ENCODE measurements at places on chromosomes 1 and 21.

GRCh38 chr1:36137776-36138175, 11.5 kb downstream of the TRAPPC3 start:
- no peak for ATAC-seq

DNA sequence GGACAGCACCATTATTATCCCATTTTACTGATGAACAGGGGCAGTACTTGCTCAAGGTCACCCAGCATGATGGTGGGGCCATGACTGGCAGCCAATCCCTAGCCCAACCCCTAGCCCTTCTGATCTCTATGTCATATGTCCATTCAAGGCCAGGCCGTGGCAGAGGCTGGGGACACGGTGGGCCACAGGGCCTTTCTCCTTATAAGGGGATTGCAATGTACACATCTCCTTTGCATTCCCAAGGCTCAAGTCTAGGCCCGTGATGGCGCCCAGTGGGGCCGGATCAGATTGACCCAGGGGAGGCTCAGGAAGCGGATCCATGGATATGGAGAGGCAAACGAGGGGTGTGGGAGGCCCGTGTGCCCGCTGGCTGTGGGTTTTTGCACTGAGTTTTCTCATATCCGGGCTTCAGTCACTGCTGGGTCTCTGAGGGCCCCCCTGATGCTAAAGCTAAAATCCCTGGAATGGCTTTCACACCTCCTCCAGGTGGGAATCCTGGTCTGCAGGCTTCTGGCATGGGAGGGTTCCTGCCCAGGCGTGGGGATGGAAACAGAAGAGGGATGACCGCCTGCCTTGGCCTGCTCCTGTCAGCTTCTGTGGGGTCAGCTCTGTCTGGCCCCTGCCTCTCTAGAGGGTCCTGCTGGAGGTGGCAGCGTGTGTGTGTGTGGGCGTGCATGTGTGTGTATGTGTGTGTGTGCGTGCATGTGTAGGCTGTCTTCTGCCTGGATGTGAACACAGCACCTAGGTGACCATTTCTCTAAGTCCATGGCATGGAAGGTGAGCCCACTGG, 2.1 kb downstream of the MYOM3 start:
- ATAC-seq = no peak

GRCh38 chr1:228900886-228901392, 165.7 kb downstream of the RHOU start:
- ATAC-seq = no peak

- no peak for ATAC-seq
Observed at GRCh38 chr1:239606850-239607400, 220.6 kb downstream of the CHRM3 start.

- no peak for ATAC-seq
Observed at GRCh38 chr1:150798525-150798924, 9.5 kb downstream of the CTSK start.

- ATAC-seq = no peak
Observed at GRCh38 chr1:55288245-55288644, 73.1 kb upstream of the USP24 start.

DNA sequence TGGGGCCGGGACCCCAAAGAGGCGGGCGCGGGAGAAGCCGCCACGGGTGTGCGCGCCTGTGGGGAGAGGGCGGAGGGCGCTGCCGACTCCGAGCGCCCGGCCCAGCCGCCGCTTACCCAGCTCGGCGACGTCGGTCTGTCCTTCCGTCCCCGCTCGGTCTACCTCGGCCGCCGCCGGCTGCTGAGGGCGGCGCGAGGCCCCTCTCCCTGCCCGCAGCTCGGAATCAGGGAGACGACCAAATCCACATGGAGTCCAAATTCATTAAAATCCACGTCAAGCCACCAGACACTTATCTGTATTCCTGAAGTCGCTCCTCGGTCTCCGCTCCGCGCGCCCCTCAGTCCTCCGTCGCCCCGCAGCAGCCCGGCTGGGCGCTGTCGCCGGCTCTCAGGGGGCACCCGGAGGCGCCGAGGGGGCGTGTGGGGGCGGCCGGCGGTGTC, 637 bp downstream of the PLXNA2 start:
- peak; percentile 1 for ATAC-seq

DNA sequence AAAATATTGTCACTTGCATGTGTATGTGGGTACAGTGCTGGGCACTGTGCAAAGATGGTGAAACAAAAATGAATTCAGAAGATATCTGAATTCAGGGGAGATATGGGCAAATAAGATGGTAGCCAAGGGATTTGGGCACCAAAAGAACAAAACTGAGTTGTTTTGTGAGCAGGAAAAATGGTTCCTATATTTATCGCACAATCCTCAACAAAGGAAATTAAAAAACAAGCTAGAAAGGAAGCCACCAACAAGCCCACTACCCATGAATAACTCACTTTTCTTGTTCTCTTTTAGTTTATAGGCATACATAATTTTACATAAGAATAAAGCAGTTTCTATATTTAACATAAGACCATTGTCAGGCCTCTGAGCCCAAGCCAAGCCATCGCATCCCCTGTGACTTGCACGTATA, 40.7 kb upstream of the VASH2 start:
- no peak for ATAC-seq

DNA sequence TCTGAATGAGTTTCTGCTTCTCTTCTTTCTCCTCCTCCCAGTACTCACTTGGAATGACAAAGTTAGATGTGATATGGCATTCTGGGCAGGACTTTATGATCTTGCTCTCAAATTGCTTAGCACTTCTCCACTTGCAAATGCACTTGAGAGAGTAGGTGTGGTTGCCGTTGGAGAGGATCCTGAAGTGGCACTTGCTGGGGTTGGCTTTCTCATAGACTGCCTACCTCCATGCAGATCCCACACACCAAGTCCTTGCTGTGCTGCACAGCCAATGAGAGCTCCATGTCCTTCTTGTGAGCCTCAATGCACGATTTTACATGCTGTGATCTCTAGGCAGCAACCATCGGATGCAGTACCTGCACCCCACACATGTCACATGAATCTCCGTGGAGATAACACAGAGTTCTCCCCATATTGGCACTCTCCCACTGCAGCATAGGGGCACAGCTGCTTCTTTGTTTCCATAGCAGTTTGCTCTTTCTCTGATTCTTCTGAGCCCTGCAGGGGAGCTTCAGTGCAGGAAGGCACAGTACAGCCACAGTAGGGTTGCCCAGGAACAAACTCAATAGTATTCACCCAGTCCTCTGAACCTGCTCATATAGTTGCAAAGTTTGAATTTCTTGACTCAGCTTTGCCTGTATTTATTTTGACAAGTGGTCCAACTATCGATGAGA, 45.2 kb downstream of the ZNF691 start:
- ATAC-seq = no peak

DNA sequence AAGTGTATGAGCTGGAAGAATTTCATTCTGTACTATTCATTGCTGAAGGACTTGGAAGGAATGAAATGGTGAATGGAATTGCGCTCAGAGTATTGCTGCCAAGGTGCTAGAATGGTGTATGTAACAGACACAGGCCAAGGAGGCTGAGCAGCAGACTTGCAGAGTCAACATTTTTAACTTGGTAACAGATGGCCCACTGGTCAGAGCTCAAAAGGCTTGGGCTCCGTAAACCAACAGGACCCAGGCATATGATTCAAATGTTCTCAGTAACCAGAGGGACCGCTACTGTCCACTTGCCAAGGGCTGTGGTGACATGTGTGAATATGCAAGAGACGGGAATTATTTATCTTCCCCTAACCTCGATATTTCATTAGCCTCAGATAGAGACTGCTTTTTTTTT, 28.8 kb upstream of the PTGFRN start:
- ATAC-seq = no peak

DNA sequence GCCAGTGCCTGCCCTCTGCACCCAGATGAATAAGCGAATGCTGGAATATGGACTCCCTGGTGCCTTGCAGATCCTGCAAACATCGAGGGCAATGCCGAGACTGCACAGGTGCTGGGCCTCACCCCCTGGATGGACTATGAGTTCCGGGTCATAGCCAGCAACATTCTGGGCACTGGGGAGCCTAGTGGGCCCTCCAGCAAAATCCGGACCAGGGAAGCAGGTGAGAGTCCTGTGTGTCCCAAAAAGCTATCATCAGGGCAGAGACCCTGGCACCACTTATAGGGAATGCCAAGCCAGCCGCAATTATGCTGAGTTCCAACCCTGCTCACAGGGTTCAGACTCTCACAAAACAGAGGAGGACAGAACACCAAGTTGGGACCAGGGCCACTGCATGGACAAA, 17.2 kb downstream of the TMEM81 start:
- no peak for ATAC-seq

DNA sequence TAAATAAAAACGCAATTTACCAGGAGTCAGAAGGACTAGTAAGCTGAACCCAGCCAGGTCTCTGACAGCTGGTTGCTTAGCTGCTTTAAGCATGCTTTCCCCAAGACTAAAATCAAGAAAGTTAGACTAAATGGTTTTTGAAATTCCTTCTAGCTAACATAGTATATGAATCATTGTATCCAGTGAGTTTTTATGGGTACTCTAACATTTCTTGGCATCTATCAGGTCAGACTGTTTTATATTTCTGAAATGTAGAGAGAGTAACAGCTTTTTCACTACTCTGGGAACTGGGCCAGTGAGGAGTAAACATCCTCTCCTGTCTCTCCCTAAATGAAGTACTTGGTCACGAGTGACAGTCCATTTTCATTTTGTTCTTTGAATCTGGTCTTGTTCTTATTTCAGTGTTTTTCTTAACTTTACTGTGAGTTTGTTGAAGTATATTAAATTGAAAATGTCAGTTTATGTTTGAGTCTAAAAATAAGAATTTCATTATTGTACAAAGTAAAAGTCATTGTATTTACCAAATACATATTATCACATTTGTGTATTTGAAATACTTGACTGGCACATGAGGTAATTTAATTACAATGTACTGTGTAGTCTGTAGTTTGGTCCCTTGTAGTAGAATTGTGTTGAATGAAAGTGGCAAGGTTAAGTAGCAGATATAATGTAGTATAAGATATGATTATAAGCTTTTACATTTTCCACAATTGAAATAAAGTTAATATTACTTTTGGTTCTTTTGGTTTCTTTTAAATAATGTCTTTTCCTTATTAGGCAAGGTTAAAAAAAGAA, 47.6 kb downstream of the PKN2 start:
- peak; percentile 11 for ATAC-seq

- ATAC-seq = no peak
Observed at GRCh38 chr1:171799166-171799565, 17.7 kb downstream of the METTL13 start.

DNA sequence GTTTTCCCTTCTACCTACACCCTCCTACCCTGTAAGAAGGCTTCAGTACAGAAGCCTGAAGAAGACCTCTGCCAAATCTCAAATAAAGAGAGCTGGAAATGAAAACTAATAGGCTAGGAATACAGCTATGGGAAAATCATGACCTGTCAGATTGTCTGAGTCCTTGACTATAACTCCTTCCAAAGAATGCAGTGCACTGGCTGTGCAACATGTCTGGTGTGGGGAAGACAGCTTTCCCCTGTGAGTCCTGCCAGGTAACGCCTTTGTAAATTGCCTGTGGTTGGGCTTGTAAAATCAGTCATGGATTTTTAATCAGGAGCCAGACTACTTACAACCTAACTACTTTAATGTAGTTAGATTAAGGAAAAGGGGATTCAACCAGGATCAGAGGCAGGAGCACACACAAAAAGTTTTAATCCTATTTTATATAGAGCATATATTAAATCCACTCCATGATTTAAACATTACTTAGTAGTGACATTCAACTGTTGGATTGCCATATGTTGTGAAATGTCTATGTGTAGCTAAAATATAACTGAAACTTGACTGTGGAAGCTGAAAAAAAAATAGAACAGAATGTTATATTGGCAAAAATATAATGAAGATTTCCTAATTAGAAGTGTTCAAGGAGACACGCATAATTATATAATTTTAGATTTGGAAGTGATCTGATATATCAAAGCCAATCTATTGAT, 1667.8 kb downstream of the KCNT2 start:
- ATAC-seq = no peak

DNA sequence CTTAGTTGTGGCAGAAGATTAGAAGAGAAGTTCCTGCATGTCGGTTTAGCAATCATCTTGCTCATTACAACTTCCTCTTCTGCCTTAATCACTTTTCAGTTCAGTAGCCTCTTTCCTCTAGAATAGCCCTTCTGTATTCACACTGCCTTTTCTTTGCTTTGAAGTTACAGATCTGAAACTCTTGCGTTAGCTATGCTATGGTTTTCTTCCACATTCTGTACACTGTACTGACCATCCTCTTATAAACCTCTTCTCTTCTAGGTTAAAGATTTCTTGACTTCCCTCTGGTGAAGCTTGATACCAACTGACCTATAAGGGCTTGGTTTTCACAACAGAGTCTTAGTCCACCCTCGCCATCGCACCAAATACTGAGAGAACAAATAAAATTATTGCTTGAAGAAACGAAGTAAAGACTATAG, 35.0 kb downstream of the C21orf91 start:
- peak; percentile 15 for ATAC-seq

GRCh38 chr1:202642212-202642611, 68.0 kb downstream of the SYT2 start:
- no peak for ATAC-seq

- no peak for ATAC-seq
Observed at GRCh38 chr1:231786126-231786525, 159.5 kb downstream of the DISC1 start.

DNA sequence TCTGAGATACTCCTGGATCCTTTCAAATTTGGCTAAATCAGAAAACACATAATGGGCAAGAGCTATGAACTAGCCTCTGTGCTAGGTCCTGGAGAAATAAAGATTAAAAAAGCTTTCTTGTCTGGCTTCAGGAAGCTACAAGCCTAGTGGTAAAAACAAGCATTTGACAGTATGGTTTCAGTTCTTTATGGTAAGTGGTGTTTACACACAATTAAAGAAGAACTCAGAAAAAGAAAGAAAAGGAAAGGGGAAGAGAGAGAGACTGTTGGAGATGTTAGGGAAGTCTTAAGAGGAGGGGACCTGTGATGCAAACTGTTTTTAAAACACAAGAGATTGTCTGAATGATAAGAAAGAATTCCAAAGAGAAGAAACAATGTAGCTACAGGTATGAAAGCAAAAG, 1.8 kb downstream of the OR10J1 start:
- ATAC-seq = no peak

DNA sequence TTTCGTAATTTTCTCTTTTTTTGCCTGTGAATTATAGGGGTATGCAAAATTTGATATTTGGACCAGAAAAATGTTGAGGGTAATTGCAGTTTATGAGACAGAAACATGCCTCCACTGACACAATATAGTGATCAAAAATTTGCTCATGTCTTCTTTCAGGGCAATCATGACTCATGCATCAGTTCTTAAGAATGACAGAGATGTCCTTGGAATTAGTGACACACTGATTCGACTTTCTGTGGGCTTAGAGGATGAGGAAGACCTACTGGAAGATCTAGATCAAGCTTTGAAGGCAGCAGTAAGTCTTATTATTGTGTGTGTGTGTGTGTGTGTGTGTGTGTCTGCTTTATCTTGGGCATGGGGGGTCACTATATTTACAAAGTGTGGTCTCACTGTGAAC, 27.5 kb downstream of the CTH start:
- ATAC-seq = peak; percentile 33

- ATAC-seq = peak; percentile 93
Observed at GRCh38 chr1:111948209-111949171, 41.0 kb downstream of the KCND3 start.

Measured in esophagus mucosa (tissue), 1 donor.